Activated CD4-positive, alpha-beta T cell treated with anti-CD3 and anti-CD28 coated beads for 4 hours (primary cell): ENCODE measurements at places on chromosomes 2 and 18.

- DNase-seq, result no peak
Observed at GRCh38 chr2:158484892-158485556, 28.3 kb downstream of the PKP4 start.

GRCh38 chr2:129192841-129193253 is 786.6 kb upstream of the RAB6C start:
- DNase-seq, result no peak

- no peak for DNase-seq
Observed at GRCh38 chr18:75143851-75144250, 65.1 kb downstream of the PTGR3 start.

- DNase-seq, result no peak
Observed at GRCh38 chr2:75705921-75706320, 4.8 kb downstream of the GCFC2 start.

GRCh38 chr2:85421260-85422071 is 3.0 kb downstream of the SH2D6 start:
- DNase-seq, result no peak

GRCh38 chr2:239289545-239289944 is 111.3 kb downstream of the HDAC4 start:
- no peak for DNase-seq

GRCh38 chr2:112706170-112706664 is 14.6 kb upstream of the NT5DC4 start:
- no peak for DNase-seq

DNA sequence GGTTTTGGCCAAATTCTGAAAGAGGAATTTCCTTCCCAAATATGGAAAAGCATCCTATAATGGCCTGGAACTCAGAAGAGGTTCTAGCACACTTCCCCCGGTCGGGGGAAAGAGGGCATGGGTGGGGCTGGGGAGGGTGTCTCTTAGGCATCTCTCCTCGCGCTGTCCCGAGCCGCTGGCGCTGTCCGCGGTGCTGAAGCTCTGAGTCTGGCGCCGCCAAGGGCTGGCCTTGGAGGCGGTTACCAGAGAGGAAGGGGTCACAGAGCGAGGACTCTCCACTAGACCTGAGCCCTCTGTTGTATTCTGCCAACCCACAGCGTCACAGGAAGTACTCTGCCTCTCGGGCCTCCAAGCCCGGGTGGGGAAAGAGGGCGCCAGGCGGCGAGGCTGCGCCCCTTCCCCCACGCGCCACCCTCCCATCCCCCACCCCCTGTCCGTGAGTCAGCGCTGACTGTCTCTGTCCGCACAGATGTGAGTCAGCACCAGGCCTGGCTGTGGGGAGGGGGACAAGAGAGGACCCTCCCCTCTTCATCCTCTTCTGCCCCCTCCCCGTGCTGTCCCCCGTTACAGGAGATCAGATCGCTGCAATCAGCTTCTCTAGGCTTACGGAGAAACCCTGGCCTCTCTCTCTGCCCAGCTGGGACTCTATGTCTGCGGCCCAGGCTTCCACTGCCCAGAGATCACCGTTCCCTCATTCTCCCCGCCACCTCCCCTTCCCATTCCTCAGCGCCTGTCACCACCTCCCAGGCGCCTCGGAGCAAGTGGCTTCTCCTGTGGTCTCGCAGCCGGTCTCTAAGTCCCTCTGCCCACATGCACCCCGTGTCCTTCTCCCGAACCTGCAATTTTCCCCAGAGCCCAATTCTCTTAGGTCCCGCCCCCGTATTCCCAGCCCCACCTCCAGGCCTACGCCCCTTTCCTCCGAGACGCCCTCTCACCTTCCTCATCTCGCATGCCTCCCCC is 779 bp downstream of the PTPRN start:
- peak; percentile 58 for DNase-seq

GRCh38 chr18:48138660-48139430 is 208.4 kb upstream of the SMAD2 start:
- DNase-seq, result no peak

DNA sequence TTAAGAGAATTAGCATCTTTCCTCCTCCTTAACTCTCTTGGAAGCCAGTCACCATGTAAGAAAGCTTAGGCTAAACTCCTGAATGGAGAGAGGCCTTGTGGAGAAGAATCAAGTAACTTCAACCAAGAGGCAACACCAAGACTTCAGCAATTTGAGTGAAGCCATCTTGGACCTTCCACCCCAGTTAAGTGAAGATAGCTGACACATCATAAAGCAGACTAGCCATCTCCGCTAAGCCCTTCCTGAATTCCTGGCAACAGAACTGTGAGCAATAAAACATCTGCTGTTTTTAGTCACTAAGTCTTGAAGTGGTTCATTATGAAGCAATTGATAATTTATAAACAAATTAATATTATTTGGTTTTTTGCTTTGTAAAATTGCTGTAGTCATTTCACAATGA is 1.5 kb upstream of the ZNF397 start:
- DNase-seq, result no peak

DNA sequence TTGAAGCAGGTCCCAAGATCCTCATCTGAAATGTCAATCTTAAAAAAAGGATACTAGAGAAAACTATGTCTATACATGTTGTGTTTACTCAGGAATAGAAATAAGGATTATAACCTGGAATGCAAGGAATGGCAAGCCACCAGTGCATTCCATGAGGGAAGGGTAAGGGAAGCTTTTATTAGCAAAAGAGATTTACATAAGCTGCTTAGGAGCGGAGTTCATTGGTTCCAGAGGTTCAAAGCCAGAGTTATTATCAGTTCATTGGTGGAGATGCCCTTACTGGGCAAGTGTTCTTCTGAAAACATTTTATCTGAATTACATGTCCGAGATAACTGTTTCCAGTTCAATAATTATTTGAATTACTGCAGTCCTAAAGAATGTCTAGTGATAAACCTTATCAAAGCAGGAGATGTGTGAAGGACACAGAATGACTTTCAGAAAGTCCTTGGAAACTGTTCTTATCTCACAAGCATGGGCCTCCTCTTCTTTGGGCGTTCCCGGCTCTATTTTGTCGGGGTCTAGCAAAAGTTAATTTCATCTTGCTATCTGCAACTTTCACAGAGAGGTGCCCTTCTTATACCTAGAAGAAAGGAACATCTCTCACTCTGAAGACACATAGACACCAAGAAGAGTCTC is 23.5 kb downstream of the COMMD1 start:
- no peak for DNase-seq

DNA sequence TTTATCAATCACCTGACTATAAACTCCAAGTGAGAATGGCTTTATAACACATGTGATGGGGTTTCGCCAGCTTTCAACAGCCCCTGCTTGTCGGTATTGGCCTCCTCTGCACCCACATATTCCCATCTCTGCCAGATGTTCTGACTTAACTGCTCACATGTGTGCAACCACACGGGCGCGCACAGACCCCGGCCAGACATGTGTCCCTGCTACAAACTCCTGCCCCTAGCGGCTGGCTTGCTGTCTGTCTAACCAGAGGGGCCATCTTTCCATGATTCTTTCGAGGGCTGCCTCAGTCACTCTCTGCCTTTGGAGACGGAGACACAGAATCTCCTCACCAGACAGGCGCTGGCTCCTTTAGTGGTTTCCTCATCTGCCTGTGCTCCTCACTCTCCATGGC is 15.3 kb downstream of the STON1 start:
- DNase-seq, result no peak

- DNase-seq, result no peak
Observed at GRCh38 chr18:13720847-13721246, 5.5 kb downstream of the FAM210A start.

GRCh38 chr2:114185501-114185900 is 256.9 kb upstream of the DPP10 start:
- no peak for DNase-seq

DNA sequence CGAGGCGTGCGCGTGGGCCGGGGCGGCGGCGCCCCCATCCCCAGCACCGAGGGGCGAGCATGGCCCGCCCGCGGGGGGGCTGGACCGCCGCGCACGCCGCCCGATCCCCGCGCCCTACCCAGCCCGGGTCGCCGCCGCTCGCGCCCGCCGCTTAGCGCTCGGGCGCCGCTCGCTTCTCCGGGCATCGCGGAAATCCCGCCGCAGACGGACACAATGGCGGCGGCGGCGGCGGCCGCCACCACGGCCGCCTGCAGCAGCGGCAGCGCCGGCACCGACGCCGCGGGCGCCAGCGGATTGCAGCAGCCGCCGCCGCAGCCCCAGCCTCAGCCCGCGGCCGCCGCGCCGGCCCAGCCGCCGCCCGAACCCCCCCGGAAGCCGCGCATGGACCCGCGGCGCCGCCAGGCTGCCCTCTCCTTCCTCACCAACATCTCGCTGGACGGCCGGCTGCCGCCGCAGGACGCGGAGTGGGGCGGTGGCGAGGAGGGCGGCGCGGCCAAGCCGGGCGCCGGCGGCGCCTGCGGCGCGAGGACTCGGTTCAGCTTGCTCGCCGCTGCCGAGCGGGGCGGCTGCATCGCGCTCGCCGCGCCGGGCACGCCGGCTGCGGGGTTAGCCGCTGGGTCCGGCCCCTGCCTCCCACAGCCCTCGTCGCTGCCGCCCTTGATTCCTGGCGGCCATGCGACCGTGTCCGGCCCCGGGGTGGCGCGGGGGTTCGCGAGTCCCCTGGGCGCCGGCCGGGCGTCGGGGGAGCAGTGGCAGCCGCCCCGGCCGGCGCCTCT is 453 bp downstream of the CABLES1 start:
- DNase-seq, result no peak
